NCI-H526 treated with DMSO at 0.1 percent for 48 hours (cell line): ENCODE measurements at places on chromosomes 16 and 17.

GRCh38 chr17:69581061-69581961 lies 166.8 kb downstream of the MAP2K6 start:
- DNase-seq, result no peak

- DNase-seq, result peak; percentile 31
Measured at GRCh38 chr17:32490101-32490482, 3.3 kb downstream of the CDK5R1 start.

- DNase-seq, result no peak
Measured at GRCh38 chr16:25033852-25034251, 18.7 kb upstream of the ARHGAP17 start.

GRCh38 chr16:23256440-23256839 lies 45.7 kb upstream of the SCNN1B start:
- DNase-seq, result no peak

DNA sequence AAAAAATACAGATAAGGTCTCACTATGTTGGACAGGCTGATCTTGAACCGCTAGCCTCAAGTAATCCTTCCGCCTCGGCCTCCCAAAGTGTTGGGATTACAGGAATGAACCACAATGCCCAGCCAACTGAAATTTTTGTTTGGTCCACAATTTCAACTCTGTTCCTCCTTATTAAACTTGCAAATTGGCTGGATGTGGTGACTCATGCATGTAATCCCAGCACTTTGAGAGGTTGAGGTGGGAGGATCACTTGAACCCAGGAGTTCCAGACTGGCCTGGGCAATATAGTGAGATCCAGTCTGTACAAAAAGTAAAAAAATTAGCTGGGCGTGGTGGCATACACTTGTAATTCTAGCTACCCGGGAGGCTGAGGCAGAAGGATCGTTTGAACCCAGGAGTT lies 13.4 kb downstream of the ARSG start:
- no peak for DNase-seq

- DNase-seq, result no peak
Measured at GRCh38 chr17:80132906-80133625, 13.9 kb downstream of the EIF4A3 start.

DNA sequence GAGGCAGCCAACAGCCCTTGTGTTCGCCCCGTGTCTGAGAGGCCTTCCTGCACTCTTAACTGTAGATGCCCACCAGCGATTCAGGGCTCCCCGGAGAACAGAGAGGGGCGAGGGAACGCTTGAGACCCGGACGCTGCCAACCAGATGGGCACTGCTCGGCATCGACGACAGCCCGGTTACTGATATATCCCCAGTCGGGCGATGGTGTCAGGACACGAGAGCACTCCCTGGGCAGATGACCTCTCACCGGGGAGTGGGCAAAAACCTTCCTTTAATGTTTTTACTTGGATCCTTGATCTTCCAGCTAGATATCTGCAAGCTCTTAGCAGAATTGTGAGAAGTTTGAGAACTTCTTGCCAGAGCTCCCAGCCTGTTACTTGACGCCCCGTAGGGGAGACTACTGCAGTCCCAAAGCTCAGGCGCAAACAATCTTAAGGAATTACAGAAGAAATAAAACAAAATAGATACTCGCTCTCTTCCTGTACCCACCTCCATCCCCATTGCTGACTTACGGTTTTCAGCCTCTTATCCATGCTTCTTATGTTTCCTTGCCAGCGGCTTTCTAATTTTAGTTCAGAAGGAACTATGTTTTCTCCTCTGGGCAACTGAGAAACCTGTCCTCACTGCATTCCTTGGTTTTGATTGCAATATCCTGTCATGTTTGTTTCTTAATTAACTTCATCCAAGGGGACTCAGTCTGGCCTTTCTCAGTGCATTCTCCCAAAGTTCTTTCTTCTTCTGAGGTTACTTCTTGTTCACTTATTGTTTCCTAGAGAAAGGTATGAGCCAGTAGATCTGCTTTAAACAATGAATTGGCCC lies 845 bp downstream of the SP2 start:
- peak; percentile 66 for DNase-seq

- no peak for DNase-seq
Measured at GRCh38 chr17:82241183-82241925, 12.5 kb downstream of the SLC16A3 start.

DNA sequence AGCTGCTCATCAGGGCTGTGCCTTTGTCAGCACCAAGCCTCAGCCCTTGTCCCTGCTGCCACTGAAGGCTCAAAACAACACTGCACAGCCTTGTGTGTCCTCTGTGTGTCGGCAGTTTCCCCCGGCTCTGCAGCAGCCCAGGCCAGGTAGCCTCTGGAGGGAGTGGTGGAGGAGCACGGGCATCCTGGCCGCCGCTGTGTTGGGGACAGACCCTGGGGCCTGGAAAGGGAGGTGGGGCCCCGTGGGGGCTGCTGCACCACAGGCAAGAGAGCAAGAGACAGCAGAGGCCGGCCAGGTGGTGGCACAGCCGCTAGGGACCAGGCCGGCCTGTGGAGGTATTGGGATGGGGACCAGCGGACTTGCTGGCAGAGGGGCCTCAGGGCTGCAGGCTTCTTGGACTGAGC lies 96.9 kb upstream of the ZNF750 start:
- DNase-seq, result no peak

- no peak for DNase-seq
Measured at GRCh38 chr17:61600621-61601020, 9.6 kb upstream of the NACA2 start.

DNA sequence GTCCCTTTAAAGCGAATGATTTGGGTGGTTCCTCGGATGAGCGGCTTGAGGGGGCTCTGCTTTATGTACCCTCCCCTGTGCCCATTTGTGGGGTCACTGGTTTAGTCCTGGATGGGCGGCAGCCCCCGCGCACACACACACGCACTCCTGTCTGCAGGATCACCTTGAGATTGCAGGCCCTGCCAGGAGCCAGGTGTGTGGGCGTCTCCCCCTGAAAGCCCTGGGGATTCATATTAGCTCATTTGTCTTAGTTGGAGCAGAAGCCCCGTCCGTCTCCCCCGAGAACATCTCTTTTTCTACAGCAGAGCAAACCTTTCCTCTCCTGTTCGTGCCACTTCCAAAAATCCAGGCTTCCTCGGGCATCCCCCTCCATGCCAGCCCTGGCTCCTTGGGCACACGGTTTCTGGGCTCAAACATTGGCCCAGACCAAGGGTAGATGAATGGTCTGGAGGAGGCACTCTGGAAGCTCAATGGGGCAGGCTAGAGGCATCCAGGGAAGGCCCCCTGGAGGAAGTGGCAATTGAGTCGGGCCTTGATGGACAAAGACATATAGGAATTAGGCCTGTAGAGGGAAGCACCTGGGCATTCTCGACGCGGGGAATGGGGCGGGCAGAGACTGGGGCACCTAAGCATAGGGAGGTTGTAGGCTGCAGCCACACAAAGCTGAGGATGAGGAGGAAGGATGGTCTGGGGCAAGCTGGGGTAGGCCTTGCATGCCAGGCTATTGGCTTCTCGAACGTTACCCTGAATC lies 218.5 kb upstream of the GSE1 start:
- DNase-seq, result peak; percentile 41

- no peak for DNase-seq
Measured at GRCh38 chr16:56338566-56339318, 86.6 kb downstream of the AMFR start.

- DNase-seq, result no peak
Measured at GRCh38 chr17:78957128-78957527, 22.6 kb downstream of the LGALS3BP start.

DNA sequence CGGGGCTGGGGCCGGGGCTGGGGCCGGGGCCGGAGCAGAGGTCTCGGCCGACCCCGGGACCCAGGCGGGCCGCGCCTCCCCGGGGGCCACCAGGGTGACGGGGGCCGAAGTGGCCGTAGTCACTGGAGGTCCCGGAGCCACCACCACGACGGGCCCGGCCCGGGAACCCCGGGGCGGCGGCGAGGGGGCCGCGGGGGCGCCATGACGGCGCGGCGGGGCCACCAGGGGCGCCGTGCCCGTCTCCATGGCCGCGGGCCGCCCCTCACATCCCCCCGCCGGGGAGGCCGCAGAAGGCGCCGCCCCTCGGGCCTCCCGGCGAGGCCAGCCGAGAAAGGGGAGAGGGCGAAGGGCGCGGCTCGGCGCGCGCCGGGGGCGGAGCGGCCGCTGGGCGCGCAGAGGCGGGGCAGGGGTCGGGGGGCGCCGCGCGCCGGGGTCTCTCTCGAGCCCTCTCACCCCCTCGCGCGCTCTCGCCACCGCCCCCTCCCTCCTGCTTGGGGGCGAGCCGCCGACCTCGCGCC lies 297 bp downstream of the TBC1D10B start:
- no peak for DNase-seq

GRCh38 chr16:78895681-78896080 lies 704.9 kb downstream of the MAF start:
- no peak for DNase-seq

- DNase-seq, result no peak
Measured at GRCh38 chr17:58991718-58992331, 114.9 kb downstream of the TRIM37 start.

DNA sequence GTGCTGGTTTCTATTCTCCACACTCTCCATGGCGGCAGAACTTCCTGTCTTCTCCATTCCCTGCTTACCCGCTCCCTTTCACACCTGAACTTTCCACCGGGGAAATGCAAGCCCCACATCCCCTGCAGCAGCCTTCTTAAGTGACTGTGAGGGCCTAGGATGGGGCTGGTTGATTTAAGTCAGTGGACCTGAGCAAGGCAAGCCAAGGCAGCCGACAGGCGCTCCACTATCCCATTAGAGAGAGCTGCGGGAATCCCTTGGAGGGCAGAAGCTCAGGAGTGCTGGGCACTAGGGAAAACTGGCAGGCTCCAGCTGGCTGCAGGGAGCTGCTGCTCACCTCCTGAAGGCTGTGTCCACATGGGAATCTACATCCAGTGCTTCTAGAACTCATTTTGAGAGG lies 36.1 kb upstream of the SLC25A19 start:
- DNase-seq, result no peak

- peak; percentile 90 for DNase-seq
Measured at GRCh38 chr16:87387942-87388817, 4.0 kb upstream of the MAP1LC3B start.

DNA sequence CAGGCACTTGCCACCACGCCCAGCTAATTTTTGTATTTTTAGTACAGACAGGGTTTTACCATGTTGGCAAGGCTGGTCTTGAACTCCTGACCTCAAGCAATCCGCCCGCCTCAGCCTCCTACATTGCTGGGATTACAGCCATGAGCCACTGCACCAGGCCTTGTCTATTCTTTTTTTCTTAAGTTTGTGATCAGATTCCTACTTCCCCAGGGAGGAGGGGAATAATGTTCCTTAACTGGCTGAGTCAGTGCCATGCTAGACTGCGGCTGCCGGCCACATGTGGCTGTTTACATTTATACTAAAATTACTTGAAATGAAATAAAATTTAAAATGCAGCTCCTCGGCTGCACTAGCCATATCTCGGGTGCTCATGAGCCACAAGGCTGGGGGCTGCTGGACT lies 27.8 kb upstream of the USP36 start:
- no peak for DNase-seq

GRCh38 chr16:67305216-67306071 lies 21.1 kb downstream of the KCTD19 start:
- no peak for DNase-seq

GRCh38 chr17:37608351-37609169 lies 658 bp downstream of the SYNRG start:
- peak; percentile 33 for DNase-seq

DNA sequence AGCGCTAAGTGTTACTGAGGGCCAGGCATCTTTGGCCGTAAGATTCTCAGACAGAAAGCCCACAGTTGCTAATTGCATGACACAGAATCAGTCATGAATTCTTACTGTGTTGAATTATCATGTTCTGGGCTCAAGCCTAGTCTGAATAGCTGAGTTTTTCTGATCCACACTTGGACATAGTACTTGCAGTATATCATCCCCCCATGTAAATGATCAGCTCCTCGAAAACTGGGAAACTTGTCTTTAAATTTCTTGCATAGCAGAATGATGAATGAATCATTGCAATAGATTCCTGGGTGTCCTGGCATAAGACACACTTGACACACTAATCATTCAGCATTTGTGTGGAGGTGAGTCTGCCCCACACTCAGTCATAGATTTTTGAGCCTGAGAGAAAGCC lies 2.2 kb downstream of the MLYCD start:
- no peak for DNase-seq

DNA sequence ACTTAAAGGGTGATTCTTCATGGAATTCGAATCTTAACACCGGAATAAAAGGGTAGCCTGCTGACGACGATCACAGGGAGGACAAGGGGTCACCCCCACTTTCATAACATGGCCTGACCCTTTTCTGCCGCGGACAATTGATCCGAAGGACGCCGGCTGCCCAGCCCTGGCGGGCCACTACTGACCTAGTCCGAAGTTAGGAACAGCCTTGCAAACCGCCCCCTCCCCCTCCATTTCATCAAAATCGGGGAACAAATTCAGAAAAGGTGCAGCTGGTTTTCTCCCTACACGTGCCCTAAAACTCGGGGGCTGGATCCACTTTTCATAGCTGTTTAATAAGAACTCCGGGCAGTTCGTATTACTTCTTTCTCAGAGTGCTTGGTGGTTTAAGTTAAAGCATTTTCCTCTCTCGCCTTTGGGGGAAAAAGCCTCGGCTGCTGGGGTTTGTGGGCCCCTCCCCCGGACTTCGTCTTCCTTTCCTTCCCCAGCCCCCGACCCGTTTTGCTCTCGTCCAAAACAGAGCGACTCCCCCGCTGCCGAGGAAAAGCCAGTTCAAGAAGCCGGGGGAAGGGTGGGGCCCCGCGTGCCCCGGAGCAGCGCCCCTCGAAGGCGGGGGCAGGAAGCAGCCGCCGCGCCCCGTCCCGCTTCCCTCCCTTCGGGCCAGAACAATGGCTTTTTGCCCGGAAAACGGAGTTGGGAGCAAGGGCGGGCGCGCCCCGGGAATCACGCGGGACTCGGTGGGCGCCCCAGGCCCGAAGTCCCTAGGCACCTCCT lies 641 bp upstream of the CBX2 start:
- DNase-seq, result no peak

- DNase-seq, result no peak
Measured at GRCh38 chr17:49100601-49101000, 32.0 kb upstream of the B4GALNT2 start.

DNA sequence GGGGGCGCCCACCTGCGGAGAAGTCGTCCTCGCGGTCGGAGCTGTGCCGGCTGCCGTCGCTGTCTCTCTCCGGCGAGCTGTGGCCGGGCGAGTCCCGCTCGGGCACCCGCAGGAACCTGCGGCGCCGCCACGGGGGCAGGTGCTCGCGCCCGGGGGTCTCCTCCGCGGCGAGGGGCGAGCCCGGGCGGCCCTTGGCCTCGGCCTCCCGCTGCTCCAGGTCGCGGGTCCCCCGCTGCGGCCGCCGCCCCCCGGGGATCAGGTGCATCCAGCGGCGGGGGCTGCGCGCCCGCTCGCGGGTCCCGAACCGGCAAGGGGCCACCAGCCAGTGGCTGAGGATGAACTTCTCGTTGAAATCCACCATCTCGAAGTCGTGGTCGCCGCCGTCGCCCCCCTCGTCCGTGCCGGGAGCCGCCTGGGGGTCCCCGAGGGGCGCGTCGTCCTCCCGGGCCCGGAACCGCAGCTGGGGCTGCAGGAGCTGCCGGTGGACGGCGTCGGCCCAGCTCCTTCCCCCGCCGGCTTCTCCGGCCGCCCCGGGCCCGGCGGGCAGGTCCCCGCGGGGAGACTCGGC lies 41.4 kb upstream of the BHLHA9 start:
- DNase-seq, result no peak

- no peak for DNase-seq
Measured at GRCh38 chr16:3503523-3503922, 2.7 kb downstream of the CLUAP1 start.
